ENCODE measurements at places on chromosomes 4 and X.
A peak's percentile ranks its signal among the peaks of the same experiment; 100 is the strongest.

GRCh38 chrX:140505421-140506337 is 810 bp upstream of the SOX3 start:
- DNase-seq: no peak

GRCh38 chr4:118761397-118762016 is 74.4 kb downstream of the SEC24D start:
- no peak for DNase-seq

DNA sequence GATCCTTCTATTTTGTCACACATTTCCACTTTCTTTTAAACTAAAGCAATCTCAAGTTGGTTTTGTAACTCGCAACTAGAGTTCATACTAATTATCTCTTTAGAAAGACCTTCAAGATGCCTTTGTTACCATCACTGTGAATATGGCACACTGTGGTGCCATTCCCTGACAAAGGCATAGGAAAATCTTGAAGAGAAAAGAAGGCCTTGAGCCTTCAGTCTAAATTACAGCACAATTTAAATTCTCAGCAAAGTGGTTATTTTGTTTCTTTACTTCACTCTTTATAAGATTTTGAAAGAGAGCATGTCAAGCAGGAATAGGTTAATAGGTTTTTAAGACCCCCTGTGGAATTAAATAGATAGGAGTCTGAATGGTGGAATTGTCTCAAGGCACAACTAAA is 89.0 kb upstream of the BANK1 start:
- DNase-seq: no peak

DNA sequence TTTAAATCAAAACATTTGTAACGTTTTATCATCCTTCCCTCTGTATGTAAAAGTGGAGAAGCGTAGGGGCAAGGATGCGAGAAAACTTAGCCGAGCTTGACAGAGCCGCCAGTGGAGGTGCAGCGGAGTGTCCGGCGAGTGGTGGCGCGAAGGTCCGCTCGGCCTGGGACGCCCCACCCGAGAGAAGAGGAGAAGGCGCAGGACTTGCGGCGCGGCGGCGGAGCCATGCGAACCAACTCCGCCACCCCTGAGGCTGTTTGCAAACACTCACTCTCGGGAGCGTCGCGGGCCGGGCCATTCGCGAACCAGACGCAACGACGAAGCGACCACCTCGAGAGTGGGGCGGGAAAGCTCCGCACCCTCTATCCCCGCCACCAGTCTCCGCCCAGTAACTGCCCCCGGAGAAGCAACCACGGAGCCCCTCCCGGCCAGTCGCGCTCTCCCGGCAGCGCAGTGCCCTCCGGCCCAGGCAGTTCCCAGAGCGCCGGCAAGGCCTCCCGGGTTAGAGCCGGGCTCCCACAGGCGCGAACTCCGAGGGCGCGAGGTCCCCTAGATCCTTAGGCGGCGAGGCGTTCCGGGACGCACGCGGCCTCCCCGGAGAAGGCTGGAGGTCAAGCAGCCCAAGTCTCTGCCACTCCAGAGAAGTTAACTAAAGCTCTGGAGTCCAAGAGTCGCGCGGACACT is 2.3 kb upstream of the MAB21L2 start:
- DNase-seq: no peak

GRCh38 chr4:25797136-25797535 is 65.7 kb downstream of the SEL1L3 start:
- DNase-seq: no peak

DNA sequence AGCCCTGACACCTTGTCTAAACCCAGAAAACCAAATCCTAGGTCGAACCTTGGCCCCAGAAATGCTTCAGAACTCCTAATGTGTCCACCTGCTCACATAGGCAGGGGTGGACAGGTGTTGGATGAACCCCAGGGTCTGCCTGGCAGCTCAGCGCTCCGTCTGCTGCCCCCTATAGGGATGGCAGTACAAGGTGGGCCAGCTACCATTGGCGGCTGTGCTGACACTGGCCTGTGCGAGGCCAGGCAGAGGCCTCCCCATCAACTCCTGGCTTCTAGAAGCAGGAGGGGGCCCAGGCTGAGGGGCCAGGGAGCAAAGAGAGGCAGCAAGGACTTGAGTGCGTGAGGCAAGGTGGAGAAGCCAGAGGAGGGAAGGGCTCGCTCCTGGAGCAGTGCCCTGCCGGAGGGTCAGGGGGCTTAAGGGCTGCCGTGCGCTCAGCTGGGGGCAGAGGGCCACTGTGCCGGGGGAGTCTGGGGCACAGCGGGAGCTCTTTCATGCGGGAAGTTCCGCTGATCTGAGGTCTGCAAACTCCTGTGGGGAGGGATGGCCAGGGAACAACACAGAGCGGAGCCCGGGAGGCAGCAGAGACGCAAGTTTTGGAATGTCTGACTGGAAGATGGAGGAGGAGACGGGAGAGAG is 20.6 kb downstream of the CCNQ start:
- no peak for DNase-seq

GRCh38 chr4:76752861-76753501 is 145.0 kb downstream of the SOWAHB start:
- DNase-seq: peak; percentile 64

DNA sequence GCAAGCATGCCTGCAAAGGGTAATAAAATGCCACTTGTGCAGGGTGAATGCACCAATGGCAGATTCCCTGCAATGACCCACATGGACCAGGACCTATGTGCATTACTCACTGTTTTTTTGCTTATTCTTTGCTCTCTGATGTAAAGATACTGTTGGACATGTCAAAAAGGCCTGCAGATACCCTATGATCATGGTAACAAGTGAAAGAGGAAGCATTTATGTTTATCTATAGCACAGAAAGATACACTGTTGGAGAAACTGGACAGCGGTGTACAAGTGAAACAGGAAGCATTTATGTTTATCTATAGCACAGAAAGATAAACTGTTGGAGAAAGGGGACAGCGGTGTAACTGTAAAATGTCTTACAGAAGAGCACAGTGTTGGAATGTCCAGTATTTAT is 127.5 kb downstream of the PAPSS1 start:
- DNase-seq: no peak

- no peak for DNase-seq
These were observed 36.7 kb upstream of the KLHL13 start for GRCh38 chrX:118153270-118153669.

DNA sequence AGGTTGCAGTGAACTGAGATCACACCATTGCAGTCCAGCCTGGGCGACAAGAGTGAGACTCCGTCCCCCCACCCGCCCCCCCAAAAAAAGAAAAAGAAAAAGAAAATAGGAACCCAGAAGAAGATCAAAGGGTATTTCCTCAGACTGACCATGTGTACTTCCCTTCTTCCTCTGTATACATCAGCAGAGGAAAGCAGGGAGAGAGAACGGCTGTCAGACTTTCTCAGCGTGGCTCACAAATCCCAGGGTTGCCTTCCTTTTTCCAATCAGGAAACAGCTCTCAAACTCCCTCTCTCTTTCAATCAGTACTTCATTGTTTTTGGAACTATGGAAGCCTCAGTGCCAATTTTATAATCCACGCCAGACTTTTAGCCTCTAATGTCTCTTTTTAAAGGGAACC is 59.1 kb downstream of the CHRNA9 start:
- DNase-seq: no peak

DNA sequence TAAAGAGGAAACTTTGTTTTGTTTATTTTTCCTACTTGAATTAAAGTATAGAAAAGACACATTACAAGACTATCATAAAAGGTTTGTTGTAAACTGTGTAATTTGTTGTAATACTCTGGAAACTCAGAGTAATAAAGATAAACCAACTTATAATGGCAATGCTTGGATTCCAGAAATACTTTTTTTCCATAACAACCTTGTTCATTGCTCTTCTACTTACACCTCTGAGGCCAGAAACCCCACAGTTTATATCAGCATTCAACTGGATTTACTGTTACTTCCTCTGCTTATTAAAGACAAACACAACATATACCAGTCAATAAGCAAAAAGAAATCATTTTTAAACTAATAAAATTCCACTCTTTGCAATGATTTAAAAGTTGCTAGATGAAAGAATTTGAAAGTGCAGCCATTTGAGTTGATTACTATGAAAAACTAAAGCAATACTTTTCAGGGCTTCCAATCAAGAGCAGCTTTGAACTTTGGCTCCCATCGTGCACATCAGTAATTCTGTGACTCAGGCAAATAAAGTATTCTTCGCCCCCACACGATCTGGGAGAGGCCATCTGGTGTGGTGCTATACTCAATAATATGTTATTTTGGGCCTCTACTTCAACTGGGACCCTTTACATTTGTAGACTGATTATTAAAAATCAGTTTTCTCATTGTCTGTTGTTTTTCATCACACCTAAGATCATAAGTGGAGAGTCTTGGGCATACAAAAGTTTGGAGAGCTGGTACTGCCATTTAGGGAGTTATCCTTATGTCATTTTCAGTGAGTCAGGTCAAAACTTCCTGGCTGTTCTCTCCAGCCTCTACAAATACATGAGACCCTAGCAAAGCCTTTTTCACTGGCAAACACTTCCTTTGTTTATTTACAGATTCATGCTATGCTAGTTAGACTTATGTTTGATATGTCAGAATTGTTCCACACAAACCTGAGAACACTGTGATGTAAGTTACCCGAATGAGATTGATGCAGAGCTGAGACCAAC is 20.5 kb downstream of the DDIT4L start:
- no peak for DNase-seq

GRCh38 chr4:72689923-72690322 is 120.9 kb upstream of the ADAMTS3 start:
- DNase-seq: no peak

DNA sequence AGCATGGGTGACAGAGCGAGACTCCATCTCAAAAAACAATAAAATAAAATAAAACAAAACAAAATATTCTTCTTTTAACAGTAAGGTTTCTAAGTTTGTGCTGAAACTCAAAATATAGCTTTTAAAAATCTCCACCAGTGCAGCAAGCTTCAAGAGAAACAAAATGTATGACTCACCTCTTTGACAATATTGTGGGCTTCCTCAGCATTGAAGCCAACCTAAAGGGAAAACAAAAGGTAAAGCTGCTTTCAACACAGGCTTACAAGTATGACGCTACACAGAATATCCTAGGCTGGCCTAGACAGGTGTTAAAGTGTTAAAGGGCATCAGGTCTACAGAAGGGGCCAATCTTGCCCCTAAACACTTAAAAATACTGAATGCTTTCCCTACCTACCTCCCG is 1.2 kb downstream of the DYNLT3 start:
- DNase-seq: no peak

DNA sequence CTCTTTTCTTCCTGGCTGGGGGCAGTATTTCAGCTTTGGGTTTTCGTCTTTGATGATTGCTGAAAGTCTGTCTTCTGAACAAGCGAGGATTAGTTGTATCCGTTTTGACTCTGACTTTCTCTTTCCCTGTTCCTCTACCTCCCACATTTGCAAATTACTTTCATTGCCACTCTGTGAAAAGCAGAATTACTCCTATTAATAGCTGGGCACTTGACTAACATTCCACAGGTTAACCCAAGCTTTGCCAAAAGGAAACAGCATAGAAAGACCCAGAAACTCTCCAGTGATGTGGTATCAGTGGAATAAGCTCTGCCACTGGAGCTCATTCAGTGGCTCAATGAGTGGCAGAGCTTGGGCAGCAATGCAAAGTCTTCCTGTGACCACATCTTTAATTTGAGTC is 238.9 kb downstream of the PALLD start:
- DNase-seq: no peak

GRCh38 chrX:24448762-24449250 is 16.3 kb upstream of the PDK3 start:
- DNase-seq: no peak

- DNase-seq: peak; percentile 37
These were observed 26.0 kb downstream of the KIT start for GRCh38 chr4:54683616-54684346.

- no peak for DNase-seq
These were observed 142.8 kb upstream of the PPP1R2C start for GRCh38 chrX:42920752-42921151.

DNA sequence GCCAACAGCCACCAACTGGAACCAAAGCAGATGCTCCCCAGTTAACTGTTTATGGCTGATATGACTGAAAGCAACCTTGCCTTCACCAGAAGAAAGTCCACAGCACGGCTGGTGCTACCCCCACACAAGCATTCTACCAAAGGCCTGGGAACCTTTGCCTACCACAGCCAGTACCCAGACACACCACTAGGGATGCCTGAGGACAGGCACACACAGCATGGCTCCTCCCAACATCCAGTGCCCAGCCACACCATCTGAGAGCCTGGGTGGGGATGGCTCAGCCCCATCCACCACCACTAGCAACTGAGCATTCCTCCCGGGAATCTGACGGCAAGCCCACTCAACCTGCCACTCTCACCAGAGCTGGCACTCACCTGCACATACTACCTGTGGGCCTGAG is 178.6 kb downstream of the SLC7A11 start:
- DNase-seq: no peak

- DNase-seq: no peak
These were observed 6.0 kb downstream of the FBXO8 start for GRCh38 chr4:174277433-174277832.

DNA sequence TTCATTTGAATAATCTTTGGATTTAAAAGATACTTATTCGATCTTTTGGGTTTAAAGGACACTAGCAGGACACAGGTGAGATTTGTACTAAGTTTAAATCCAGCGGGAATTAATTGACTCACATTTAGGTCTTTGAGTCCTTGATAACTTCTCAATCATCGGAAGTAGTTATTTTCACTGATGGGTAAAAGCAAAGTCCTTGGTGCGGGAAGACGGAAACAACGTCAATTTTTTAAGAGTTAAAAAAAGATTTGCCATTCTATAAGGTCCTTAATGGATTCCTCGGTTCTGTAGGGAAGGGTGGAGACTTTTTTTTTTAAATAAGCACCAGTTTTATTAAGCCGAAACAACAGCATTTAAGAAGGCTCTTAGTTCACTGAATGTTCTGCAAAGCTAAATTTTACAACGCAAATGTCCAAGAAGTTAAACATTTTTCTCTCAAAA is 2.9 kb downstream of the TMSB4X start:
- DNase-seq: no peak

- no peak for DNase-seq
These were observed 59.7 kb upstream of the BEX4 start for GRCh38 chrX:103155201-103155600.

GRCh38 chr4:4200624-4201023 is 26.1 kb downstream of the OTOP1 start:
- DNase-seq: no peak

- DNase-seq: no peak
These were observed 20.1 kb downstream of the ZNF185 start for GRCh38 chrX:152917656-152918579.

DNA sequence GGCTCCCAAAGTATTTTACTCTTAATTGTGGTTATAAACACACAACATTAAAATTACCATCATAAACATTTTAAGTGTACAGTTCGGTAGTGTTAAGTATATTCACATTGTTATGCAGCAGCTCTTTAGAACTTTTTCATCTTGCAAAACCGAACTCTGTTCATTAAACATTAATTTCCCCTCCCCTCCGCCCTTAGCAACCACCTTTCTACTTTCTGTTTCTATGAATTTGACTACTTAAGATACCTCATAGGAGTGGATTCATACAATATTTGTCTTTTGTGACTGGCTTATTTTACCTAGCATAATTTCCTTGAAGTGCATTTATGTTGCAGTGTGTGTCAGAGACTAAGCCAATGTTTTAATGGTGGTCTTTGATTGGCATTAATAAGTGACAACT is 32.6 kb downstream of the IL13RA1 start:
- no peak for DNase-seq

All from HCT116 (cell line).